ENCODE measurements at places on chromosomes 5 and 9.

DNA sequence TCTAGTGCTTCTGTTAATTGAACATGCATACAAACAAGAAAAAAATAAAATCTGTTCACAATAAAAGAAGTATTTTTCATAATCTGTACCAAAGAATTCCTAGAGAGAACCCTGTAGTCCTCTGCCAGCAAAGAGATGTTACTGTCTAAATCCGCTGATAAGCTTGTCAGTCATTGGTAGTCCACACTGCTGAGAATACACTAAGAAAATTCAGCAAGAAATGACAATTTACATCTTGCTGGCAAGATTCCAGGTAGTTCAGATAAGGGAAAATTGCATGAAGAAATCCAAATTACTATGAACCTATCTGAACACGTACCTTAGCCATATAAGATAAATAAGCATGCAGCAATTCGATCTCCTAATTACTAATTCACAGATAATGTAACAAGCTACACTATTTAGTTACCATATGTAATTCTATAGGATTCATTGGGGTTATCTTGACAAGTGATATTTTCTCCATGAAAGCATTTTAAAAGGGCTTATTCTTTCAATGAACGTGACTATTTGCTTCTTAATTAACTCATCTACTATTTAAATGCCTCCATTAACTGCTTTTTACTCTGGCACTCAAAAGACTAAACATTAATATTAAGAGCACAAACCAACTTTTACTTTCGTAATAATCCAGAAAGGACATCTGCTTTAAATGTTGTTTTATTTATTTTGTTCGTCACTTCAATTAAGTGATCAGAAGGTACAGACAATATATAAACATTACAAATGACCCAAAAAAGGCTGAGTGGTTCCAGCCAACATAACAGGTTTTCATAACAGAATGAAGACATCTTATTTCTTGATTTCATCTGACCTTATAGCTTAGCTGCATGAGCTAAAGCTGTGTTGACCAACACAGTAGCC lies 9.7 kb downstream of the MPDZ start:
- DNase-seq = no peak

- no peak for DNase-seq
These were observed 782 bp downstream of the BICD2 start for GRCh38 chr9:92763721-92764380.

DNA sequence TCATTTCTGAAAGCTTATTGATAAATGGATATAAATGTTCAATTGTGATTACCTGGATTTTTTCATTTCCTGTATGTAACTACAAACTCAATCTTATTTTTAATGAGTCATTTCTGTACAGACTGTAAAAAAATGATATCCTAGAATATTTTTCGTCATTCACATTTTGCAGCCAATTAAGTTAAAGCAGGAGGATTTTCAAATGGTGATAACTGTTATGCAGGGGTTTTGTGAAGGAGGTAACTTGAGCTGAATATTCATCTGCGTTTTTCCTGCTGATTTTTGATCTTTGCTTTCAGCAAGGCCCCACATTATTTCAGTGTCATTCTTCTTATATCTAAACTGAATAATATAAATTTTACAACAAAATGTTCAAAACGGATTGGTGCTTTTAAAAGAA lies 74.1 kb downstream of the SLF1 start:
- no peak for DNase-seq

DNA sequence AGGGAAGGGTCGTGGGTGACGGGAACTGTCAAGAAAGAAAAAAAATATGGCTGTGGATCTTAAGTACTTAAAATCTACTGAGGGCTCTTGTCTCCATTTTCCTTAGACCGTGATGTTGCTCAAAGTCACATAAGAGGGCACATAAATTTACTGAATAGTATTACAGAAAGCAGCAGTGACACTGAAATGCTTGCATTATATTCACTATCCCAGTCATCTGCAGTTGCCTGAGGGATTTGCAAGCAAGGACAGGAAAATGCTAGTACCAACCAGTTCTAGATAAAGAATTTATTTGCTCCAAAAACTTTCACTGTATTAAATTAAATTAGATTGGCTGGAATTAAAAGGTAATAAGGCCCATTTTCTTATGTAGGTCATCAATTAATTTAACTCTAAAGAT lies 106.5 kb upstream of the CCDC152 start:
- DNase-seq = no peak

DNA sequence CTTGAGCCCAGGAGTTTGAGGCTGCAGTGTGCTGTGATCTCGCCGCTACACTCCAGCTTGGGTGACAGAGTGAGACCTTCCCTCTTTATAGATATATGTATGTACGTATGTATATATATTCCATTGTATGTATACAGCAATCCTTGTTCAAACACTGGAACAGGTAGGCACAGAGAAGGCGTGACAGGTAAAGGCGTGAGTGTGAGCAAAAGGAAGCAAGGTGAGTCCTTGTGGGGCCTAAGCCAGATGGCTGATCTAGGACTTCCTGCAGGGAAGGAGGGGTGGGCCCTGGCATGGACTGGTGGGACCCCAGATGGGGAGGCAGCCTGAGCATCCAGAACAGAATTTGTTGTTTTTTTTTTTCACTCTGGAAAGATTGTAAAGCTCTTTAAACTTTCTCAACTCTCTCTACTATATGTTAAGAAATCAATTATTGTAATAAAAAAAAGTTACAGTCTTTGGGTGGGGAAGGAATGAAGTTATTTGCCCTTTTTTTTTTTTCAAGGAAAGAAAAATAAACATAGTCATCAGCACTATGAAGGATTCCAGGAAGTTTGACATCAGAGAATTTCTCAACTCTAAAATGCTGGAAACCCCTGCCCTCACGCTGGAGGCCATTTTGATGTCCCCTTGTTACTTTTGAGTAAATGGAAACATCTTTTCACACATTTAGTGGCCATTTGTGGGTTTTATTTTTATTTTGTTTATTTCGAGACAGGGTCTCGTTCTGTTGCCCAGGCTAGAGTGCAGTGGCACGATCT lies 38.9 kb upstream of the STXBP1 start:
- peak; percentile 86 for DNase-seq

GRCh38 chr5:32908641-32909040 lies 197.5 kb downstream of the NPR3 start:
- DNase-seq = no peak

DNA sequence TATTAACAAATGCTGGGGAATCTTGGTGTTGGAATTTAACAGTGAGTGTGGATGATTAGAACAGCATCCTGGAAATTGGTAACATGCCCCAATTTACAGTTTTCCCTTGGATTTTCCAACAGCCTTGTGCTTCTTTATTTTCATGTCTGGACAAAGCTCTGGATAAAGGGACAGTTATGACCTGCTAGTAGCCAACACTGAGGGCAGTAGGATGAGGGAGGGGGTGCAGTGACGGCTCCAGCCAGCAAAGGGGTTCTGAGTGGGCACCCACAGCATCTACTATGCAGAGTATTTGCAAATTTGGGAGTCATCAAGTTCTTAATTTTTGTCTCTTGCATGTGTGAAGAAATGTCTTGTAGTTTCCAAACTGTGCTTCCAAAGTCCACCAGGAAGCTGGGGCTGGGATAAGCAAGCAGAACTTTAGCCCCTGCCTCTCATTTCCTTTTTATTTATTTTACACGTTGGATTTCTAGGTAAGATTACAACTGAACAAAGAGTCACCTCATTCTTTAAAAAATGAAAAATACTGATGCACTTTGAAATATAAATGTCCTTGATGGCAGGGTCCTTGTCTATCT lies 63.0 kb upstream of the SELENOP start:
- no peak for DNase-seq

DNA sequence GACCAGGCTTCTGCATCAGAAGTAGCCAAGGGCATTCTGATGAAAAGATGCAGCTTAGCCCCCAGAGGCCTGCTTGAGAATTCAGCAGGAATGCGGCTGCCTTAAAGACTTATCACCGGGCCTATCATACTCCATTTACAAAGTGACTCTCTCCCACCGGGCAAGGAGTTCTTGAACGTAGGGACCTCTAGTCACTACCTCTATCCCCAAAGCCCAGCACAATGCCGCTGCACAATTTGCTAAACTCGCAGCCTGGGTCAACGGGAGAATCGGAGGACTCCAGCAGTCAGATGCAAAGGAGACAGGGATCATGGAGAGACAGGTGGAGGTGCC lies 661 bp downstream of the PDCL start:
- DNase-seq = peak; percentile 48

- DNase-seq = no peak
These were observed 32.2 kb downstream of the COX7C start for GRCh38 chr5:86649832-86650505.

GRCh38 chr9:82513976-82514735 lies 525.6 kb downstream of the SPATA31D1 start:
- DNase-seq = no peak

GRCh38 chr9:6922124-6922676 lies 164.4 kb downstream of the KDM4C start:
- no peak for DNase-seq

GRCh38 chr9:86795823-86796553 lies 151.3 kb downstream of the GAS1 start:
- DNase-seq = peak; percentile 94

- DNase-seq = no peak
These were observed 231.0 kb downstream of the SNX18 start for GRCh38 chr5:54748527-54748926.

GRCh38 chr9:130989391-130989790 lies 19.6 kb upstream of the LAMC3 start:
- DNase-seq = no peak

DNA sequence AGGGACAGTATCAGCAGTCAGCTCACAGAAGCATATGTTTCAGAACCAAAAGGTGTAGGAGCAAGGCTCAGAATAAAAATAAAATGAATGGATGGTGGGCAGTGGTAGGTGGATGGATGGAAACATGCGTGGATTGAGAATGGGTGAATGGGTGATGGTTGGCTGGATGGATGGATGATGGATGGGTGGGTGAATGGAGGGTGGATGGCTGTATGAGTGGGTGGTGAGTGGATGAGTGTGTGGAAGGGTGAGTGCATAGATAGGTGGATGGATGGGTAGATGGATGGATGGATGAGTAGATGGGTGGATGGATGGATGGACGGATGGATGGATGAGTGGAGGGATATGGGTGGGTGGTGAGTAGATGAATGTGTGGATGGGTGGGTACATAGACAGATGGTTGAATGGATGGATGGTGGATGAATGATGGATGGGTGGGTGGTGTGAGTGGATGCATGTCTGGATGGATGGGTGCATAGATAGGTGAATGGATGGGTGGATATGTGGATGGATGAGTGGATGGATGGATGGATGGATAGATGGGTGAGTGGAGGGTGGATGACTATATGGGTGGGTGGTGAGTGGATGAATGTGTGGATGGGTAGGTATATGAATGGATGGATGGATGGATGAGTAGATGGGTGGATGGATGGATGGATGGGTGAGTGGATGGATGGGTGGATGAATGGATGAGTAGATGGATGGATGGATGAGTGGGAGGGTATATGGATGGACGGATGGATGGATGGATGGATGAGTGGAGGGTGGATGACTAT lies 164.2 kb downstream of the C9orf50 start:
- no peak for DNase-seq

- peak; percentile 94 for DNase-seq
These were observed 95.3 kb upstream of the SLC12A2 start for GRCh38 chr5:127988146-127988760.

DNA sequence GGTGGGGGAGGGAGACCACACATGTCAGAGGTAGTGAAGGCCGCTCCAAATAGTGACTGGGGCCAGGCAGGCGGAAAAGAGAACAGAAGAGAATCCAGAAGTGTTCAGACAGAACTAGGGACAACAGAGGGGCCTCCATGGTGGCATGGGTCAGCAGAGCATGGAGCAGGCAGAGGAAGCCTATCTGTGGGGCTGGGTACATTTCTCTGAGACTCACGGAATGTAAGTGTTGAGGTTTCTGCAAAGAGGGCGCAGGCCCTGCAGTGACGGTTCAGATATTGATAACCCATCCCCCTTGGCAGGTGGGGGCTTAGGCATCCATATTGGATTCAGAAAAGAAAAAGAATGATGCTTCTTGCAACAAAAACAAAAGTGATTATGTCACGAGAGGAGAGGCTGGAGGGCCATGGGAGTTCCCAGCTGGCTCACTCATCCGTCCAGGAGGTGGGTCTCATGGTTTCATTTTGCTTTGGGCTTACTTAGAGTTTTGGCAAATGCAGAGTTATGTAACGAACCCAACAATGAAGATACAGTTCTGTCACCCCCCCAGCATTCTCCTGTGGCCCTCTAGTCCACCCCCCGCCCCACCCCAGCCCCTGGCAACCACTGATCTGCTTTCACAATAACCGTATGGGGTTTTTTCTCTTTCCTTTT lies 5.4 kb upstream of the RMND5B start:
- no peak for DNase-seq

DNA sequence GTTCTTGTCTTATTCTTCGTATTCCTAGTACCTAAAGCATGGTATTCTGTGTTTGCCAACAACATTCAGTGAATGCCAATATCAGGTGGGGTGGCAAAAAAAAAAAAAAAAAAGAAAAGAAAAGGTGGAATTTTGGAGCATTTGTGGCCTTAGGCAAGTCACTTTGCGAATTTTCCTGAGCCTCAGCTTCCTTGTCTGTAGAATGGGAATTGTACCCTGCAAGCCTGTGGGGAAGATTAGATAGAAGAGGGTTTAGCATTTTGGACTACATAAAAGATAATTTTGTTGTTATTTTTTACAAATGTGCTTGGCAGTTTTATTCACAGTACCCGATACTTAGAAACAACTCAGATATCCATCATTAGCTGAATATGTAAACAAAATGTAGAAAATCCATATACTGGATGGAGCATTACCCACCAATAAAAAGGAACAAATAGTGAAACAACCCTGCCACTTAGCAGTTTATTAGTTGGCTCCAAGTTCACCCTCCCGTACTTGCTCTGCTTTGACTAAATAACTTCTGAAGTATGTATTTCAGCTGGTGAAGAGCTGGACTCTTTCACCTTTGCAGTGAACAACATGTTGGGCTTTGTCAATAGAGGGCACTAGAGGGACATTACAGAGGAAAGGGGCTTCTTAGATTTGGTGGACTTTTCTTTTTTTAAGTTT lies 13.6 kb downstream of the UBE2D2 start:
- peak; percentile 43 for DNase-seq

DNA sequence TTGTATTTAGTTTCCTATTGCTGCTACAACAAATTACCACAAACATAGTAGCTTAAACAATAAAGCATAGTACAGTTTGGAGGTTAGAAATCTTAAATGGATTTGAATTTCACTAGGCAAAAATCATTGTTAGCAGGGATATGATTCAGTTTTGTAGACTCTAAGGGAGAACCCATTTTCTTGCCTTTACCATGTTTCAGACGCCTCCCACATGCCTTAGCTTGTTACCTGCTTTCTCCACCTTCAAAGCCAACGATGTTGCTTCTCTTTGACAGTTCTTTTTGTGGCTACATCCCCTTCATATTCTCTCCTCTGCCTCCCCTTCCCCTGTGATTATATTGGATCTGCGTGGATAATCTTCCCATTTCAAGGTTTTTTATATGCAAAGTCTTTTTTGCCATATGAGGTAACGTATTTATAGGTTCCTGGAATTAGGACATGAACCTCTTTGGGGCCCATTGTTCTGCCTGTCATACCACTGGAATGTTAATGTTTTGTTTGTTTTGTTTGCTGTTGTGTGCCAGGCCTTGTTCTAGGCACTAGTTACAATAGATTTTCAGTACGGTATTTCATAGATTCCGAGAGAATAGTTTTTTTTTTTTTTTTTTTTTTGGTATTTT lies 54.1 kb downstream of the UHRF2 start:
- no peak for DNase-seq
